Inflammatory macrophage treated with lipopolysaccharide for 1 hour (primary cell): ENCODE measurements at places on chromosomes 4 and X.

DNA sequence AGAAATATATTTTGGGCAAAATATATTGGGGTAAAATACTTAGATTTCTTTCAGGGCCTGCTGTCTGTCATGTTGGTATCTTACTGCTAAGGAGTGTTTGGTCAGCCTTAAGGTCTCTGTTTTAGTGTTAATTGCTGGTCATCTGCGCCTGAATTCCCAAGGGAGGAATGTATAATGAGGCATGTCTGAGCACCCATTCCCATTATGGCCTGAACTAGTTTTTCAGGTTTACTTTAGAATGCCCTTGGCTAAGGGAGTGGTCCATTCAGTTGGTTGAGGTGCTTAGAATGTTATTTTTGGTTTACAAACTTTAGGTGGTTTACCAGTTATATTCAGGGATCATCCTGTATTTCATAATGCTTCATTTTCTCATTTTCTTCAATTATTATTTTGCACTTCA, 125.9 kb downstream of the CFAP299 start:
- no peak for DNase-seq

DNA sequence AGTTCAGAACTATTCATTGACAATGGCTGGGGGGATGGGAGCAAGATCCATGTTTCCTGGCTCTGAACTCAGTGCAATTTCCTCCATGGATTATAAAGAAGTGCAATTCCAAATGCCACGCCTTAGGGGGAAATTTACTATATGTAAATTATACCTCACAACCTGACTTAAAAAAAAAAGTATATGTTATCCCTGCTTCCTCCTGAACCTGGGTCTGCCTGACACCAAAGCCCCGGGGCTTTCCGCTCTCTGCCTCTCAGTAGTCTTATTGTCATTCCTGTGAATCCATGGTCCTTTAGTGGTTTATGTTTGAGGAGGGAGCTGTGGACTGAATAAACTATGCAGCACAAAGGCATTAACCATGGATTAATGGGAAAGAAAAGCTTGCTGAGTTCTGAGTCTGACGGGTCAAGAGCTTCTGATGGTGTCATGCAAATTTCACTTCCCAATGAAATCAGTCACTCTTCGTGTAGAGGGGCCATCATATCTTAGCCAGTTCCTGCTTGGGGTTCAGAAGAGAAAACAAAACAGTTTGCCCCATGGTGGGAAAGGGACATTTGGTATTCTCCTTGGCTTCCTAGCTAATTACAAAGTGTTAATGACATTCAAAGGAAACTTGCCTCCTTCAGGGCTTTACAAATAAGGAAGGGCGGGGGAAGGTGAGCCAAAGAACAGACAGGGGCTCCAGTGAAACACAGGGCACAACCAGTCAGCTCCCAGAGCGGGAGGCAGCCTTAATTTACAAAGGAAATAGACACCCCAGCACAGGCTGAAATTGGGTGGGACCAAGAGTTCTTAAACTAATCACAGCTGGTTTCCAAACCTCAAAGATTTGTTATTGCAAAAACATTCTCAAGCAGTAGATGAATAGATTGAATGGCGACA, 14.3 kb downstream of the FAM9C start:
- no peak for DNase-seq

DNA sequence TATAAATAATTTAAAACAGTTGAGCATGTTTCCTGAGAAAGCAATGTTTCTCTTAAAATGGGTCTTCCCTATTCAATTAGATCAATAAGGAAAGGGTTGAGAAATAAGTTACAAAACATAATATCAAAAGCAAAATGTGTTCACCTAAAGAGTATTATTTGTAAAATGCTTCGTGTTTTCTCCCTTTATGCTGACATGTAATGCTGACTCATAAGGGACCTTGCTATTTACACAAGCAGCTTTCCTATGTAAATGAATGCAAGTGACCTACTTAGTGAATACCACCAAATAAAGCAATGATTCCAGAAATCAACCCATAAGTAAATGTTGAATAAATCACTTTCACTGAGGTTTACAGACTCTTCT, 91.5 kb downstream of the ELOVL6 start:
- DNase-seq, result peak; percentile 24

- DNase-seq, result no peak
These were observed 444.8 kb upstream of the SLIT2 start for GRCh38 chr4:19806865-19807264.

DNA sequence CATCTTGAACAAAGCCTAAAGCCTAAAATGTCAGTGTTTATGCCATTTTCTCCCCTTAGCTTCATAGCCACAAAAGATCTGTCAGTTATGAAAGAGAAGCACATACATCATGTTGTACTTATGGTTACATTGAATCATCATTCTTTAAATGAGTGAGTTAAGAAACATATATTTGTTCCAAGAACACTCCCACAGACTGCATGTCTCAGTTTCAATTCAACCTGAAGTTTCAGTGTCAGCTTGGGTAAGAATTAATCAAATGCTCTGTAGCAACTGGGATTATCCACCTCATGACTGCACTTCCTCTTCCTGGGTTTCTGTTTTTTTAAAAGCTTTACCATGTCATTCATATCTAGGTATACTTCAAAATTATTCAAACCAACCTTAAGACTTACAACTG, 3.9 kb upstream of the TMPRSS11B start:
- peak; percentile 14 for DNase-seq

DNA sequence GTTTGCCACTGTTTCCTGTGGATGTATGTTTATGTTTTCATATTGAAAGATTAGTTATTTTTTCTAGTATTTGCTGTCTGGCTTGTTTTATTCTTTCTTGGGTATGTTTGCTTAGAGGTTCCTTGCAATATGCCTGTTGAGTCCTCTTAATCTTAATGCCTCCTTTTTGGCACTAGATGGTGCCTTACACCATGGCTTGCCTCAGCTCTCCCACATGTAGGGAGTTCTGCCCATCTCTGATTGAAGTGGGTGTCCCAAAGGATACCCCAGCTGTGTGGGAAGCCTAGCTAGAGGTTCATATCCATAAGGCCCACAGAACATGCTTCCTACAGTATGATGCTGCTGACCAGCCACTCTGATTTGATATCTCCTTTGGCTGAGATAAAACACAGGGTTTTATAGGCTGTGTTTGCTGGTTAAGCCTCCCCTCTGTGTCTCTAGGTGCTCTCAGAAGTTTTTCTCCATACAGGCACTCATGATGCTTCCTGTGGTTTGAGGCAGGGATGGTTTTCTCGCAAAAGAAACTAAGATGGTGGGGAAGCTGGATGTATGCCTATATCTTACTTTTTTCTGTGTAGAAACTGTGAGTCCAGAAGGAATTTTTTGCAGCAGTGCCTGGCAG, 162.4 kb downstream of the ASB9 start:
- peak; percentile 3 for DNase-seq

GRCh38 chr4:128670513-128670912, 139.0 kb upstream of the JADE1 start:
- DNase-seq, result no peak

- DNase-seq, result no peak
These were observed 59.3 kb downstream of the AMMECR1 start for GRCh38 chrX:110258552-110258951.

GRCh38 chr4:112448306-112449132, 67.5 kb downstream of the NEUROG2 start:
- no peak for DNase-seq

DNA sequence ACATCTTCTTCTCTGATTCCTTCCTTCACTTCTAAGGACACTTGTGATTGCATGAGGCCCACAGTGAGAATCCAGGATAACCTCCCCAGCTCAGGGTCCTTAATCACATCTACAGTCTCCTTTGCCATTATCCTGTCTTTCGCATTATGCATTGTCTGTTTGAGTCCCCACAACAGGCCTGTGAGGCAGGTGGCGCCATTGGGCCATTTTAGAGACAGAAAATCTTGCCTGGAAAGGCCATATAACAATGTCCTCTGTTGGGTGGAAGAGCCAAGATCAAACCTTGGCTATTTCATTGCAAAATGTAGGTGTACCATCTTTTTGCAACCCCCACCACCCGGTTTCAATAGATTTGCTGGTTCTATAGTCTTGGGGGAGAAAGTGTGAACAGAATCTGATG, 11.8 kb upstream of the DCUN1D4 start:
- DNase-seq, result peak; percentile 74

GRCh38 chr4:38411092-38411491, 252.9 kb upstream of the KLF3 start:
- DNase-seq, result no peak

DNA sequence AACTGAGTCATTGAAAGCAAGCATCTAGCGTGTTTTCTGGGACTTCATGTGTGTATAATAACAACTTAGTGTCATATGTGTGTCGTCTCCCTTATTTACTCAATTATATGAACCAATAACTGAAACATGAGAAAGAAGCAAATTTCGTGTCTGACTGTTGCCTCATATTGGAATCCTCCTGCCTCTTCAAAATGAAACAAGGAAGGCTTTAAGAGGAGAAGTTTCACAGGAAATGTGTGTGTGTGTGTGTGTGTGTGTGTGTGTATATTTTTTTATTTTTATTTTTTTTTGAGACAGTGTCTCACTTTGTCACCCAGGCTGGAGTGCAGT, 145.8 kb upstream of the SFRP2 start:
- peak; percentile 37 for DNase-seq

- DNase-seq, result no peak
These were observed 42.3 kb downstream of the RBM47 start for GRCh38 chr4:40587351-40587750.

- DNase-seq, result no peak
These were observed 277.3 kb upstream of the TRPC5 start for GRCh38 chrX:112359906-112360305.

DNA sequence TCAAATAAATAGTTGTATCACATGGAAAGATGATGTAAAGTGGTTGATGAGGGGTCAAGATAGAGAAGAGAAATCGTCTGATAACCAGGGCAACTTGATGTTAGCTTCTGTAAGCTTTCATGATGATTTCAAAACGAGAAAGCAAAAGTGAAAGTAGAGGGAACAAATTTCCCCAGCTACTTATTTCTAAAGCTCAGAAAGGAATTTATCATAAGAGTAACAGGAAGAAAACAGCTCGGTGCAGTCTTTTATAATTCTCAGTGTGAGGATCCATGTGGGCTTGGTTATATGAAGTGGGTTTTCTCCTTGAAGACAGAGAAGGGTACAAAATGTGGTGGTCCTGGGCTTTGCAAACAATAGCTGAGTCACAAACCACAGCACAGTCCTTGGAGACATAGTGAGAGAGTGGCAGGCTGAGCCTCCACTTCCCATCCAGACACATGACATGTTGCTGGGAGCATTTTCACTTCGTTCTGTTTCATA, 32.1 kb upstream of the GLRA2 start:
- peak; percentile 59 for DNase-seq

DNA sequence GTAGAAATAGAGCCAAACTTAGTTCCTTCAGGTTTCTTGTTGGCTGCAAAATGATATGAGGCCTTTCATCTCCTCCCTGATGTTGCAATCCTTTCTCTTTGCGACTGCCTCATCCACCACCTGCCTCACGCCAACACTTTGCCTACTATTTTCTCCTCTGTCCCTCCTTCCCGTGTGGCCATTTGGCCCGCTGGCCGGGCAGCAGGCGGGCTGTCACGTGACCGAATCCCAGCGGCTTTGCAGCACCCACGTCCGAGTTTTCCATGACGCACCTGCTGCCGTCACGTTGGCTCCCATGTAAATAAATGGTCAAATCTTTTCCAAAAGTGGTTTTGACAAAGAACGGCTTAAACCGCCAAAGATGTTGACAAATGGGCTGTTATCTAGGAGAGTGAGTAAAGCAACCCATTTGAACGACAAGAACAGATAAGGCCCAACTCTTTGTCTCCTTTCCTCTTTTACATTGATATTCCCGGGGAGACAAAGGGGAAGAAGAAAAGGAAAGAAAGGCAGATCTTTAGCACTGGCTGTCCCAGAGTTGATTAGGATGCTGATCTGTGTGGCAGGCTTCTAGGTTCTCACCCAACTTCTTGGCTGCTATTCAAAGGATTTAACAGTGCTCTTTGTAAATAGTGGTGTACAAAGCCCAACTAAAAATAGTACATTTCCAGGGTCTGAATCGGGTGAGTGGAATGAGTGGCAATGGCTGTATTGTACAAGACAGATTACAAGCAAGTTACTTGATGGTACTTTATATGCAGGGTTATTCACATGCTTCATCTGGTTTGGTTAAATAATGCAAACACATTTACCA, 174.2 kb upstream of the JADE1 start:
- DNase-seq, result no peak

- no peak for DNase-seq
These were observed 1.6 kb upstream of the LNX1 start for GRCh38 chr4:53592686-53593501.

DNA sequence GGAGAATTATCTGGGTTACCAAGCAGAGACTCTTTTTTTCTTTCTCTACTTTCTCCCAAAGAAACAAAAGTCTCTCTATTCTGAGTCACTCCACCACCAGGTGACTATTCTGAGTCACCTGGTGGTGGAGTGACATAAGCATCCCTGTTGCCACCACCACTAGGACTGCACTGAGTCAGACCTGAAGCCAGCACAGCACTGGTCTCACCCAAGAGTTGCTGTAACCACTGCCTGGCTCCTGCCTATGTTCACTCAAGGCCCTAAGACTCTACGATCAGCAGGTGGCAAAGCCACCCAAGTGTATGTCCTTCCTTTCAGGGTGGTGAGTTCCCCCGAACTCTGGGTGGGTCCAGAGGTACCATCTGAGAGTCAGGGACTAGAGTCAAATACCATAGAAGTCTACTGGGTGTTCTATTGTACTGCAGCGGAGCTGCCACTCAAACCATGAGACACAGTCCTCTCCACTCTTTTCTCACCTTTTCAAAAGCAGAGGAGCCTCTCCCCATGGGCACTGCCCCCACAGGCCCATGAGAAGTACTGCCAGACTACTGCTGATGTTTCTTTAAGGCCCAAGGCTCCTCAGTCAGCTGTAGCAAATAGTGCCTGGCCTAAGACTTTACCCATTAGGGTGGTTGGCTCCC, 209.6 kb upstream of the IRS4 start:
- no peak for DNase-seq

GRCh38 chr4:85642356-85643100, 167.6 kb downstream of the ARHGAP24 start:
- DNase-seq, result no peak

- DNase-seq, result peak; percentile 0
These were observed 752 bp downstream of the MBTPS2 start for GRCh38 chrX:21840193-21840545.

DNA sequence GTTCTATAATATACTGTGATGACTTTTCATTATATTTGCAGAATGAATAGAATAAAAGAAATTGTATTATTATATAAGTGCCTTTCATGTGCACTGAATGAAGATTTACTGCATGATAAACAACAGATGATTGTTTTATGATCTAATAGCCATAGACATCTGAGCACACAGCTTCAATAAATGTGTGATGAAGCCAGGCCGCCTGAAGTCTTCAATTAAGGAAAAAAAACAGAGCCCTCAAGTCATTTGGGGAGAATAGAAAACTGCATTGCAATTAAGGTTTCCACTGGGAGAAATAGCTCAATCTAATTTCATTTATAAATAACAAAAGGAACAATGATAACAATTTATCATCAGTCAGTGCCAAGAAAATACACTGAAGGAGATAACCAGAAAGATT, 955.2 kb downstream of the FSTL5 start:
- DNase-seq, result no peak

GRCh38 chr4:7487998-7488671, 53.4 kb upstream of the PSAPL1 start:
- DNase-seq, result no peak

- DNase-seq, result no peak
These were observed 20.5 kb upstream of the BLTP1 start for GRCh38 chr4:122131562-122132157.
